ENCODE measurements at places on chromosomes 1 and 21.

DNA sequence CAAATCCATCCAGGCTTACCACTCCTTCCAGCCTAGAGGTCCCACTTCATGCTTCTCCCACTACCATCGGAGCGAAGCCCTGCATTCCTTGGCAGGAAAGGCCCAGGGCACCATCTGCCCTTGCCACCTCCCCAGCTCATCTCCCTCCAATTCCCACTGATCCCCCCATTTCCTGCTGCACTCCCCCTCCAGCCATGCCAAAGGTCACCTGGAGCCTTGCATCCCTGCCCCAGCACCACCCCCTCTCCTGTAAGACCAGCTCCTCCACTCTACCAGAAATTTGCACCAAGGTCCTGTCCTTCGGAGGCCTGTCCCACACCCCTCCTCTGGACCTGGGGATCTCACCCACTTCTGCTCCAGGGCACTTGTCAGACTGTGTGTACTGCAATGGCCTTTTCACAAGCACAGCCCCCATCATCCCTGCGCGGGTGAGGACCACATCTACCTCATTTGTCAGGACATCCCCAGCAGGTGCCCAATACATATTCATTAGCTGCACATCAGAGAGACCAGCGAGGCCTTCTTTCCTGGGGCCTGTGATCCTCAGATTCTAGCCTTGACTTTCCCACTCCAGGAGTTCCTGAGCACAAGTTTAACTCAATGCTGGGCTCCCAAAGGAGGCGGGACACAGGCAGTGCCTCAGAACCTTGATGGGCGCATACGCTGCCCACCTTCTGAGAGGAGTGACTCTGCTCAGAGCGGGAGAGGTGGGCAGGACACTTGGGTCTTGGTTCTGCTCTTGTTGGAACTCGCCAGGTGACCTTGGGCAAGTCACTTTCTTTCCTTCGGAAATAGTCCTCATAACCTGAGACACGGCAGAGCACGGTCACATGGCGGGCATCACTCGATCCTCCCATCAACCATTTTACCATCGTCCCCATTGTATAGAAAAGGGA is 49.9 kb upstream of the EDN2 start:
- DNase-seq: no peak

- DNase-seq: no peak
These were observed 2.0 kb upstream of the RABGAP1L start for GRCh38 chr1:174157157-174157806.

GRCh38 chr1:116318897-116319296 is 54.1 kb upstream of the ATP1A1 start:
- no peak for DNase-seq

DNA sequence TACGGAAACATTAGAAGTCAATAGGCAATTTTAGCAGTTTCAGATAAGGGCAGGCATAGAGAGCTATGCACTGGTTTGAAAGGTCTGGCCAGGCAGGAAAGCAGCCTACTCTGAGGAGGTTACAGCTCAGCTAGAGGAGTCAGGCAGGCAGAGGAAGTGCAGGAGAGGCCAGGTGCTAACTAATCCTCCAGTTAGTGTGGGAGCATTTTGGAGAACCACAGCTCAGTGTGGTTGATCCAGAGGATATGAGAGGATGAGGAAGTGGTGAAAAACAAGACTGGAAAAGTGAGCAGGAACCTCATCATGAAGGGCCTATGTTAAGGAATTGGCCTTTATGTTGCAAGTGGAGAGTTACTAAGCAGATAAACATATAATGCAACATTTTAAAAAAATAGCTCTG is 282.4 kb upstream of the SGIP1 start:
- DNase-seq: no peak

DNA sequence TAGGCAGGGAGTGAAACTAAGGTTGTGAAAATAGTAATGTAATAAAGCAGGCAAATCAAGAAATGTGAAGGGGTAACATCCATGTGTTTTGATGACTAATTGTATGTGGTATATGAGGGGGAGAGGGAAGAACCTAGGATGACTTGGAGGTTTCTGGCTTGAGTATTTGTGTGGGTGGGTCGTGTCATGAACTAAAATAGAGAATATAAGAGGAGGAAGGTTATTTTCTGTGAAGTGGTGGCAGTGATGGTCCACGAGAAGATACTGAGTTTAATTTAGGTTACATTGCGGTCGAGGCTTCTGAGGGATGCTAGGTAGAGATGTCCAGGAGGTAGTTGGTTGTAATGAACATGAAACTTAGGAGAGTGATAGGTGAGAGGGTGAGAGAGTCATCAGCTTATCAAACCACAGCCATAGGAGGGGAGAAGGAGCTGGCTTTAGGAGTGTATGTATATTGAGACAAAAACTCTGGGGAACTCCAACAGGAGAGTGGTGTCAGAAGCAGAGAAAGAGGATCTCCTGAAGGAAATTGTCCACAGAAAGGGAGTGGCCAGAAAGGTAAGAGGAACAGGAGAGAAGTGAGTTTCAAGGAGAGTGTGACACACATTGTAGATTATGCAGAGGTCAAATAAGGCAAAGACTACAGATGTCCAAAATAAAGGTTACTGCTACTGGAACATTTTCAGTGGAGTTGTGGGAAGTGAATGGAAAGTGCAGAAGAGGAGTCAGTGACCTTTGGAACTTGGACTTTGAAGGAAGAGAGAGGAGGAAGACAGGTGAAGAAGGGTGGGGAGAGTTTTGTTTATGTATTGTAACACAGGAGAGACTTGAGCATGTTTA is 89.0 kb upstream of the MACF1 start:
- no peak for DNase-seq

- no peak for DNase-seq
These were observed 61.4 kb downstream of the CASZ1 start for GRCh38 chr1:10734962-10735544.

- no peak for DNase-seq
These were observed 8.0 kb downstream of the RRP1B start for GRCh38 chr21:43667191-43667904.

GRCh38 chr1:1253972-1254666 is 7.6 kb upstream of the C1QTNF12 start:
- no peak for DNase-seq

GRCh38 chr1:179166663-179167417 is 62.6 kb downstream of the ABL2 start:
- no peak for DNase-seq

DNA sequence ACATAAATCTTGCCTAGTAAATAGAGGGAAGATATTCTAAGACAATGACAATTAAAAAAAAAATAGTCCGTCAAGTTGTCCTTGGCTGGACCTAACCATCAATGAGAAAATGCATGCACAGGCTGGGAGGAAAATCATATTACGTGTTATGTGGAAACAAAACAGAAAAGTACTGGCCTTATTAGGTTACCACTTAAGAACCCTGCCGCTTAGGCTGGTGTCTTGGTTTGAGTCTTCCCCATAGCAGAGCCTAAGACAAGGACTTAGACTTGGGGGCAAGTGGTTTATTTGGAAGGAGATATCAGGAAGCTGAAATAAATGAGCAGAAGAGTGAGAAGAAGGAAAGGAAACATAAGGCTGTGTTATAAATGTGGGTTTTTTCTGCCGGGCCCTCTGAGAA is 186.4 kb downstream of the MRPL39 start:
- no peak for DNase-seq

DNA sequence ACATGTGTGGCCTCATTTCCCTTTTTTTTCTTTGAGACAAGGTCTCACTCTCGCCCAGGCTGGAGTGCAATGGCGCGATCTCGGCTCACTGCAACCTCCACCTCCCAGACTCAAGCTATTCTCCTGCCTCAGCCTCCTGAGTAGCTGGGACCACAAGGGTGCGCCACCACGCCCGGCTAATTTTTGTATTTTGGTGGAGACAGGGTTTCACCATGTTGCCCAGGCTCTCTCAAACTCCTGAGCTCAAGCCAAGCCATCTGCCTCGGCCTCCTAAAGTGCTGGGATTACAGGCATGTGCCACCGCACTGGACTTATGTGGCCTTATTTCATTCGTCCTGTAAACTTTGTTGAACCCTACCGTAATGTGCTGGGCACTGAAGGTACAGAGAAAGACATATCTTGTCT is 569 bp upstream of the WARS2 start:
- DNase-seq: no peak

DNA sequence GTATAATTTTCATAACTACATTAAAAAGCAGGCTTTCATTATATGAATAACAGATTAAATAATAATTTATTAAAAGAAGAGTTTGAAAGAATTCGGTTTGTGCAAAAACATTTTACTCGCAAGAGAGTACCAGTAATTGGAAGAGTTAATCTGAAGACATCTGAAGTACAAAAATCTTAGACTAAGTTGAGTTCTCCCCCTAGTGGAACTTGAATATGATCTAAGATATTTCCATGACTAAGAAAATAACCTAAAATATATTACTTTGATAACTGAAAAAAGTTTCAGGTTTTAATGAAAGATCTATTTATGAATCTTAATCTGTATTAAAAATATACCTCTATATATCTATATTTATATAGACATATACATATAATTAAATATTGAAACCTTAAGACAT is 112.5 kb upstream of the GFI1 start:
- DNase-seq: peak; percentile 55

DNA sequence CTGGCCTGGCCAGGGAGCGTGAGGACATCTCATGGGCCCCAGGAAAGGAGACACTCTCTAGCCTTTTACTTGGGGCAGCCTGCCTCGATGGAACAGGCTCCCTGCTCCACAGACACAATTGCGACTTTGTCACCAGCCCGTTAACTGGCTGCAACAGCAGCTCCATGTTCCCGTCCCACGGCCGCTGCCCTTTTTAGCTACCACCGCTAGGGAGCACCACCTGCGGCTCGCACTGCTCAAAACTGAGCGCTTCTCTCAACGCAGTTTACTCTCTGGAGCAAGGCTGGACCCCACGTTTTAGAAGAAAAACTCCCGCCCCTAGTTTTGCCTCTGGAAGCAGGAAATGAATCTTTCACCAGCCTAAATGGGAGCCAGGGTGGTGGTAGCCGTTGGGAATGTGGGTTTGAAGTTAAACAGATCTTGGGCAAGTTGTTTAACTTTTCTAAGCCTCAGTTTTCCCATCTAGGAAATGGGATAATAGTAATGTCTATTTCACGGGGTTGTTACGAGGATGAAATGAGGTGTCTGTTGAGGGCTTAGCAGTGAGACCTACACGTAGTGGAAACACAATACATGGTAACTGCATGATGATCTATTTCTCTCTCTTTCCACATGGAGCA is 3.5 kb upstream of the LRRC38 start:
- DNase-seq: no peak

- no peak for DNase-seq
These were observed 8.3 kb upstream of the EPB41 start for GRCh38 chr1:28905921-28906666.

DNA sequence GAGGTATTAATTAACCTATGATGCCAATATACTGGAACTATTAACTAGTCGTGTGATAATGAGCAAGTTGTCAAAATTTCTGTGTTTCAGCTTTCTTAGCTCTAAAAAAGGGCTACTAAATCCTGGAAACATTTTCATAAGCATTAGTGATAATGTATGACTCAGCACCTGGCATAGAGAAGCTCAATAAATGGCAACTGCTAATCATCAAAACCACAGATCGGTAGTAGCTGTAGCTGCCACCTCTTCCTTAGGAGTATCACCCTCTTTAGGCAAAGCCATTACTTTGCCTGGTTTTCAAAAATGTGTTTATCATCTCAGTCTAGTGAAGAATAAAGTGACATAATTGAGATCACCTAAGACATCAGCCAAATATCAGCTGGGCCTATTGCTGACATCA is 75.5 kb downstream of the TPR start:
- DNase-seq: no peak

DNA sequence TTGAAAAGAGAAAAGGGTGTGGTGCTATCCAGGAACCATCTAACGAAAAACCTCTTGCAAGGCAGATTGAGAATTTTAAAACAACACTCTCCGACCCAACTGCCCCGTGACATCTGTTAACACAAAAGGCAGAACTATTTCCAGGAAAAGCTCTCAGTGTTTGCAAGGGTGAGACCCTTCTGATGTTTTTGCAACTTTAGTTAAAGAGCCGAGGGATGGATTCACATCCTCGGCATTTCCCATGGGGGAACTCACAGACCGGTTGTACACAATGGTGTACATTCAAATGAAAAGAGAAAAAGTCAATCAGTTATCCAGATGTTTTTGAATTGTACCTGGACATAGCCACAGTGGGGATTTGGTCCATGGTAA is 120.0 kb downstream of the NGF start:
- no peak for DNase-seq
